ENCODE measurements at places on chromosomes 6 and 20.

DNA sequence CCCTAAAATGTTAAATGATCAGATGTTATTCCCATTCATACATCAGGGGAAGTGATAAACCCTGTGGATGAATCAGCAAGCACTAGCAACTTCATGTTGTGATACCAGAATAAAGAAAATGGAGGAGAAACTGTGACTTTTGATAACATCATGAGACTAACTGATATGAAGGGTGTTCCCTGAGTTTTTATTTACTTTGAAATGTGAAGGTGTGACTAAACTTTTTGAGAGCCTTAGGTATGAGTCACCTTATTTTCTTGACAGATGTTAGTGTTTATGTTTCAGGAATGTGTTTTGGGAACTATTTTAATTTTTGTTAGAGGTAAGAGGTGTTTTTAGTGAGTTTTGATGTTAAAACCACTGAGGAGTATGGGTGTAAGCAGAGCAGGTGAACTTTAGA, 4.4 kb downstream of the PARD6B start:
- DNase-seq, result no peak

DNA sequence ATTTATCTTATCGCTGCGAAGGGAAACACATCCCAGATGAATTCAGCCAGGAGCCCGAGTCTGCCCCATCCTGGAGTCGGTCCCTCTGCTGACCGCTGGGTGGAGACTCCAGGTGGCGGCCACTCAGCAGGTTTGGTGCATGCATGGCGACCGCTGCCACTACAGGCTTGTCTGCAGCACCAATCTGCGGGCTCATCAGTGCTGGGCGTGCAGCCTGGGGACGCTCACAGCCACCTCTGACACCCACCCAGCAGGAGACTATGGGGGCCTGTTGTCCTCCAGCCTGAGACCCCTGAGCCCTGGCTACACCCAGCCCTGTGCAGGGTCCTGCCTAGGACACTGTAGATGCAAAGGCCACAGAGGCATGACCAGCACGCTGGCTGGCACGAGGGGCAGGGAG, 40.5 kb upstream of the GATA5 start:
- no peak for DNase-seq

GRCh38 chr20:49823152-49823847, 10.7 kb downstream of the SLC9A8 start:
- no peak for DNase-seq

DNA sequence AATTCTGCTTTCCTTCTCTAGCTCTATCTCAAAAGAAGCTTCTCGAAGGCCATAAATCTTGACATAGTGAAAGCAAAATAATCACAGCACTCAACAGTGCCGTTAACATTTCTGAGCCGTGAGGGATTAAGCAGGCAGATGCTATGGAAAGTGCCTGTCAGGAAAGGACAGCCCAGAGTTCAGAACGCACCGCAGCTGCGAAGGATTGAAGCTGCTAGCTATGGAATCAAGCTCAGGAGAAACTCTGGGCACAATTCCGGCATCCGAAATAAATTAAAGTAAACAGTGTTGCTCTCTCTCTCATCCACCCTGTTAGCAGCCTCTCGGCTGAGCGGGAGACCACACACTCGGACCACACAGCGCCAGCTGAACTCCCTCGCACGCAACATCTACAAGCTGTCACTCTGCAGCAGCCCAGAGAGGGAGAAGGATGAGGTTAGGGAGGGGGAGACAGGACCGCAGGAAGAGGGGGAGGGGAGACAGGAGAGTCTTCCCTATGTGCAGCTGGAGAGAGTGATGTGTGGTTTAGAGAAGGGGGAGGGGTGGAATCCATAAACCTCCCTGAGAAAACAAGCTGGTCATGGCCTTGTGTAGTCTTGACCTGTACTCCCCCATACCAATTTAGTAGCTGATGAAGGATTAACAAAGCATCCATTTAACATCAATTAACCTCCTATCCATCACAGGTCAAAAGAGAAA, 9.0 kb downstream of the EXOC2 start:
- no peak for DNase-seq

DNA sequence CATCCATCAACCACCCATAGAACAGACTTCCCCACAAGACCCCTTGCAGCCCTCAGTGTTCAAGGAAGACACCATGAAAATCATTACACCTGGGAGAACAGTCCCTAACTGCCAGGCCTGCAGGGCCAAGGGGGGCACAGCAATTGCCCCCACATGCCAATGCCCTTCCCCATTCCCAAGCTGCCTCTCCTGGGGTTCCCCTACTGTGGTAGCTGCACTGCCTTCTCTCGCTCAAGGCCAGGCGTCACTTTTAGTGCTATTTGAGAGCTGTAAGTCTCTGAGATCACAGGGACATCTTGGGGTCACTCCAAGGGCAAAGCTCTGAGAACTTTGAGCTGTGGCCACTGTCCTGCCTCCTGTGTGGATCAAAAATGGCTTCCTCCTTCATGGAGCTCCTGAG, 6.0 kb upstream of the ACSS1 start:
- no peak for DNase-seq
